ENCODE measurements at places on chromosomes 5 and 9. TPM values are rescaled to one million over a fixed set of nuclear protein-coding genes. Genes with fewer than 3 reads are reported as not detected.

Gene MORN5
- total RNA-seq, result not detected

GRCh38 chr5:158233735-158234322, 374.9 kb upstream of the CLINT1 start:
- H3K4me1 ChIP-seq, result no peaks in the 10 kb centered on the region
- no peak overlapping the region for H3K4me3 ChIP-seq
- no peaks in the 10 kb centered on the region for H3K36me3 ChIP-seq
- no peaks in the 10 kb centered on the region for H3K27me3 ChIP-seq
- no peak overlapping the region for H3K27ac ChIP-seq

DNA sequence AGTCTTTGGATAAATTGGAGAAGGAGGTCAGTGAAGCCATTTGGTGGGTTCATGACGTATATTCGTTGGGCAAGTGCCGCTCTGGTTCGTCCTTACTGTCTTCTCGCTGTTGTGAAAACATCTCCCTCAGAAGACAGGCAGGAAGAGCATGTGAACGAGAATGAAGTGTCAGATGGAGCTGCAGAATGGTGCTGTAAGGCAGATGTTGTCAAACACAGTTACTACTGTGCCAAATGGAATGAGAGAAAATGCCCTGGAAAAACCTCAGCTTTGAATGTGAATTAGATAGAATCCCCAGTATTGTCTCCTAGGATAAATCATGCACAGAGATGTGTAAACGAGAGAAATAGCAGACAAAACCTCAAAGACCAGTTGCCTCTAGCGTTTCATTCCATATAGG, 121.5 kb downstream of the CAMK4 start:
- no peaks in the 10 kb centered on the region for H3K4me1 ChIP-seq

DNA sequence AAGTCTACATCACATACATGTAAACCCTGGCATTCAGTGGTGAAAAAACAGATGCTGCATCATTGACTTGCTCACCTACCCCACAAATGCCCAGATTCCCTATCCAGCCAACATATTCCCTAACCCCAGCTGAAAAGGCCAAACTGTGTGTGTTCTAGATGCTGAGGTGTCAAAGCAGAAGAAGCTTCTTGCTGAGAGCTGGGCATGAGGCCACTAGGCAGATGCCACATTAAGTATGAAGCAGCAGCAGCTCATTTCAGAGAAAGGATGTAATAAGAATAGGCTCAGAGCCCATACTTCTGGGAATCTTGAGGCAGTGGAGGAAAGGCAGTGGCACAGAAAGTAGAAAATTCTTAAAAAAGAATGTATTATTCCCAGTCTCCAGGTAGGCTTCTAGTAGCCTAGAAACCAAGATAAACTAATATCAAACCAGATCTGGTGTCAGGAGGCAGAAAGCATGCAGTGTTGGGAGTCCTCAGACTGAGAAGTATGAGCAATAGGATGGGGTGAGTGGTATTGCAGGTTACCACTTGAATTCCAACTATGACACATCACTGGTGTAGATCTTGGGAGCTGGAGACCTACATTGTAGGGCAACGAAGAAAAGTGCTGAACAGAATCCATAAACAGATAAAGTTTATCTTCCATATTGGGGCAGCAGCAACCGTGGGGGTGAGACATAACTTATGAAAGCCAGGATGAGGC, 71.9 kb upstream of the GRHPR start:
- no peak overlapping the region for H3K27ac ChIP-seq
- H3K4me1 ChIP-seq, result no peaks in the 10 kb centered on the region
- H3K36me3 ChIP-seq, result no peaks in the 10 kb centered on the region
- DNase-seq, result no peak
- no peaks in the 10 kb centered on the region for H3K27me3 ChIP-seq
